Activated T-helper 9 cell treated with anti-CD3 and anti-CD28 coated beads, Interleukin-2, amount 50 U/mL, for 16 hours (primary cell): ENCODE measurements at places on chromosomes 16 and 17.

- DNase-seq = no peak
Measured at GRCh38 chr17:16969931-16970906, 1.7 kb downstream of the TNFRSF13B start.

DNA sequence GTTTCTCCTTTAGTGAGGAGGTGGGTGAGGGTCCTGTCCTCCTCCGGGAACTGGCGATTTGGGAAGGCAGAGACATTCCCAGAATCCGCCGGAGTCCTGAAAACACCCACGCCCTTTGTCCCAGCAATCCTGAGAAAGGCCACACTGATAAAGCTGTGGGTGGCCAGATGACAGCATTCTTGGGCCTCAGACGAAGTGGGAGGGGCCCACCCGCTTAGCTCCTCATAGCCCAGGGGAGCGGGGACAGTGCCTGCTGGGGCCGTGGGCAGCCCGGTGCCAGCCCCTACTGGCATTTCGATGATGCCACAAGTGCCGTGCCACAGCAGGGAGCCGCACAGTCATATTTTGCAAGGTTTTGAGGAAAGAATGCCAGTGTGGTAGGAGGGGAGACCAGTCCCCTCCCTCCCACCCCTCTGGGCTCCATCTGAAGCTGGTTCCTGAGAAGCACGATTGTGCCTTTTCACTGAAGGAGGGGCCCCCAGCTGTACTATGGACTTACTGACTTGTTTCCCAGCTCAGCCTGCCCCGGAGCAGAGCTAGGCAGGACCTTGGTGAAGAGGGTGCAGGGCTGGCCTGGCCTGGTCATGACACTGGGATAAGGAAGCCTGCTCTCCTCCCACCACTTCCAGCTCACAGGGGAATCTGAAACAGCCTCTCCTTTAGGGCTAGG is 20.9 kb upstream of the MPRIP start:
- DNase-seq = no peak

- no peak for DNase-seq
Measured at GRCh38 chr16:25855818-25856217, 164.1 kb downstream of the HS3ST4 start.

- DNase-seq = no peak
Measured at GRCh38 chr16:12245921-12246720, 269.6 kb downstream of the SNX29 start.

GRCh38 chr16:56428091-56428490 is 2.7 kb upstream of the AMFR start:
- DNase-seq = no peak

DNA sequence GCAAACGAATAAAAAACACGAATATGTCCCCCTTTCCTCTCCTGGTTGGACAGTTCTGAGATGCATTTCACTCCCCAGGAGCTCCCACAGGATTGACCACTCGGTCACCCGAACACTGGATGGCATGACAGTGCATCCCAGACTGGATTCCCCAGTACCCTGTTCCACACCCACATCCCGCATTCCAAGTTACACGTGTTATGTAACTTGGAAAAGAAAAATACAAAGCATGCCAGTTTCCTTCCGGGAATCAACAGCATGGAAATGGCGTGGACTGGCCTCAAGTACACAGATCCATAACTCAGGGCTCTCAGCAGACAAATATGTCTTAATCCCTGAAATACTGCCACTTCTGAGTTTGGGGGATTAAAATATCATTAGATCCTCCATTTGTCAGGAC is 12.6 kb upstream of the KLHL36 start:
- DNase-seq = no peak

DNA sequence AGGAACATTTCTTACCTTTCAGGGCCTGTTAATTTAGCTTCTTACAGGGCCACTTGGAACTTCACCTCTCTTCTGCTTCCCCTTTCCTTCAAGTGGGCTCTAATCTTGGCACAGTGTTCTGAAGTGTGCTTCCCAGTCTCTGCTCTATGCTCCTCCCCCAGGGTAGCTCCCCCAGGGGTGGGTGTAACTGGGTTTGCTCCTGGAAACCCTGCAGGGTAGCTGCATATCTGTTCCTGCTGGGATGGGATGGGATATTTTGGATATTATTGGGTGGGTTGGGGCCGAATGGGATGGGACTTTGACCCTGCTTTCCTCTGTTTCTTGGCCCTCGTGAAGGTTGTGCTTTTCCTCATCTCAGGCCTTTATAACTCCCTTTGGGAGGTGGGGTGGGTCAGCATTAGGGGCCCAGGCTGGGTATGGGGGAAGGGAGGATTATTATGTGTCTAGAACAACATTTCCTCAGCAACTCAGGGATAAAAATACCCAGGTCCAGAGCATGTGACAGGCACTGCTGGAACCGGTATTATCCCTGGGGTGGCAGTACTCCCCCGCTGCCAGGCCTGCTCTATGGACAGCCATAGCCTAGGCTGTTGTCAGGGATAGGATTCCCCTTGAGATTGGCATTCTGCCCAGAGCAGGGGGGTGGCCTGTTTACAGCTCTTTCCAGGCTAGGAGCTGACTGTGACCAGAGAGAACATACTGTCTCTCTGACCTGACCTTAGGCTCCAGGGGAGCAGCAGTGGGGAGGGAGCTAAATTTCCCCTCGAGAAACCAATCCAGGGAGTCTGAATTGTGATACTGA is 5.0 kb downstream of the NFE2L1 start:
- no peak for DNase-seq

DNA sequence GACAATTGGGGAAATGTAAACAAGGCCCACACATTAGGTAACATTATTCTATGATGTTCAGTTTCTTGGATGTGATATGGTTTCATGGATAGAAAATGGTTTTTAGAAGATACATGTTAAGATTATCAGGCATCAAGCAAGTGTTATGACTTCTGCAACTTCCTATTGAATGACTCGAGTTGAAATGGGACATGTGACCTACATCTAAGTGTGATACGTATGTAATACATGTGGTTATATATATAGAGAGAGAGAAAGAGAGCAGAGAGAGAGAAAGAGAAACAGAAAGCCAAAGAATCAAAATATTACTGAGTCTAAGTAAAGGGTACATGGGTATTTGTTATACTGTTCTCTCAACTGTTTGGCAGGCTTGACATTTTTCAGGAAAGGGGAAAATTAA is 1.7 kb downstream of the TMEM170A start:
- DNase-seq = no peak

DNA sequence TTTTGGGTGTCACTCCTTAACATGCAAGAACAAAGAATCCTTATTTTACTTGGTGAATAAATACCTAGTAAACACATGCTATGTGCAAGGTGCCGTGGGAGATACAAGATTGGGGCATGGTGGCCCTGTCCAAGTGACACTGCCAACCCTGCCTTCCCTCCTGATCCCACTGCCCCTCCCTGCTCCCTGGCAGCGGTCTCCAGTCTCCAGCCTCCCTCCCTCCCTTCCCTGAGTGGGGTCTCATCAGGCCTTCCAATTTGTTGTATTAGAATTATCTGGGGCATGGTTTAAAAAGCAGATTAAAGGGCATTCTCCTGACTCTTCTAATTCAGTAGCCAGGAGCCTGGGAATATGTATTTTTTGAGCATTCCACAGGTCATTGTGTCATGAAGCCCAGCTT is 12.5 kb upstream of the TMED6 start:
- no peak for DNase-seq

- DNase-seq = no peak
Measured at GRCh38 chr17:58706351-58707140, 14.1 kb downstream of the RAD51C start.

GRCh38 chr16:87576171-87576570 is 26.1 kb upstream of the JPH3 start:
- no peak for DNase-seq

DNA sequence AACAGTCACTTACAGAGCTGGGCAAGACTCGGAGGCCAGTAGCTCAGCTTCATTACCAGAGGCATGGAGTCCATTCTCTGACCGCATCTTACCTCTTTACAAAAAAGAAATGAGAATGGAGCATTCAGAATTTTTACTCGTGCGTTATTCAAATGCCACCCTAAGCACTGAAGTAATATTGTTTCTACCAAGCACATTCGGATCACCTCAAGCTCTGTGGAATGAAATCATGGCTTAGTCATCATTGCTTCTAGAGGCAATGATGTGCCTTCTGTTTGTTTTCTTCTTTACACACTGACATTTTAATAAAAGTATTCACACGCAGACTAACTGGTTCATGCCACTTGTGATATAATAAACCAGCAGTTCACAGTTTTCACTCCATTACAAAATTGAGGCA is 206.8 kb downstream of the PHKB start:
- DNase-seq = no peak

DNA sequence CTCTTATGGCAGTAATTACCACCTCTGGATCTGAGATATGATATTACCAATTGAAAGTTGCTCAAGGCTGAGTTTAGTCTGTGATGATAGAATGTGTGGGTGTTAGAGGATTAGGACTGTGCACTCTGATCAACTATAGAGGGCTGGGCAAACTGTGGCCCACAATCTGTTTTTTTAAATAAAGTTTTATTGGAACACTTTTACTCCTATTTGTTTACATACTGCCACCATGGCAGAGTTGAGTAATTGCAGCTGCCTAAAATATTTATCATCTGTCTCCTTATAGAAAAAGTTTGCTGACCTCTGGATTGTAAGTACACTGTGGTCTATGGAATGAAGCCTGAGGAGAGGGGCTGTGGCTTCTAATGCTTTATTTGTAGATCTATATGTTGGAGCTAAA is 71.5 kb upstream of the N4BP1 start:
- no peak for DNase-seq
